Panc1 (cell line): ENCODE measurements at places on chromosomes 4 and X. TPM values are rescaled to one million over a fixed set of nuclear protein-coding genes. Genes with fewer than 3 reads are reported as not detected.

DNA sequence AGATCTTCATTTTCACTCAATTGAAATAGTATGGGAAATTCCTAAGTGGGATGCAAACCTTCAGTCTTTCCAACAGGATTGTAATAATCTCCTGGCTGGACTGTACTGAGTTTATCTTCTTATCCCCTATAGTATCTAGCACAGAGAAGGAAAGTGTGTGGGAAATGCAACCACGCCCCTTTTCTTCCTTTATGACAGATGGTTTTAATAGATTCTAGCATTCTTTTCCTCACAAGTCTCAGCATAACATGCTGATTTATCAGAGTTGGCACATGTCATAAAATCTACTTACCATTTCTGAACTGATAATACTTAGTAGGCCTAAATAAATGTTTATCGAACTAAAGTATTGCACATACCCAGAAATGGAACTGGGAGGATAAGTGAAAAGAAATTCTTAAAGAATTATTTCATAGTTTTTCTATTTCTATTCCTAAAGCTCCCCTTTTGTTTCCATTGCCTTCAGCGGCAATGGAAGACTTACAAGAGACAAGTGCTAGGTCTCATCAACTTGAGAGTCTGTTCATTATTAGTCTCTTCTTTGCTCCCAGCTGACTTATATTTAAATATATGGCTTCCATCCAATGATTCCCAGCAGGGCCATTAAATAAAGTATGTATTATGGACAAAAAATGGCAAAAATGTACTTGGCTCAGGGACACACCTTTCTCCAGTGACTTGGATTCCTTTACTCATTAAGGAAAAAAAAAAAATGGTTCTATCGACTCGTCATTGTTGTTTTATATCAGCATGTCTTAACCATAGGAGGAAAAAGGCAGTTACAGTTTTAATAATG, 484.5 kb downstream of the IL1RAPL1 start:
- no peaks in the 10 kb centered on the region for H3K27me3 ChIP-seq
- H3K27ac ChIP-seq = no peak overlapping the region
- H3K36me3 ChIP-seq = no peaks in the 10 kb centered on the region
- no peak for DNase-seq

- no peak for DNase-seq
- H3K27me3 ChIP-seq = no peaks in the 10 kb centered on the region
- H3K27ac ChIP-seq = no peak overlapping the region
- no peaks in the 10 kb centered on the region for H3K4me1 ChIP-seq
These were observed 430.9 kb downstream of the C4orf33 start for GRCh38 chr4:129526812-129527211.

The FAM47A gene
- not detected for total RNA-seq

The SPACA5 gene
- not detected for total RNA-seq

GRCh38 chr4:40309250-40309774, 25.8 kb upstream of the CHRNA9 start:
- peak overlapping the region; percentile 65 for H3K27ac ChIP-seq
- H3K4me3 ChIP-seq = no peak overlapping the region
- no peaks in the 10 kb centered on the region for H3K36me3 ChIP-seq

- no peaks in the 10 kb centered on the region for H3K36me3 ChIP-seq
- H3K27ac ChIP-seq = no peak overlapping the region
- H3K4me3 ChIP-seq = no peak overlapping the region
- no peak for DNase-seq
These were observed 79.6 kb upstream of the LRPAP1 start for GRCh38 chr4:3611778-3612177.

DNA sequence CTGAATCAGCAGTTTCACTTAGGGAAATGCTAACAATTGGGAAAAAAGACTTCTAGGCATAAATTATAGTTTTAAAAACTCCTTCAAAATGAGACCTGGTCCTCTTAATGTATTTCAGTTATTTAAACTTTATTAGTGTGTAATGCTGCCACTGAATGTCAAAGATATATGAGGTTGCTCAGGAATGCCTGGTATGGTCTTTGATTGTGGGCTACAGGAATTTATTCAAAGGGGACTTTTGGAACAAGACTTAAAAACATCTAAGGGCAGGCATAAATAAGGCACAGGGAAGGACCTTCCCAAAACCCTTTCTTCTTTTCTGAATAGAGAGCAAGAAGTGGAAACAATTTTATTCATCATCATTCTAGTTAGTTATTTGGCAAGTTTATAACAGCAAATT, 439.1 kb downstream of the TLL1 start:
- H3K4me1 ChIP-seq = no peaks in the 10 kb centered on the region
- H3K27me3 ChIP-seq = no peaks in the 10 kb centered on the region
- no peak for DNase-seq
- H3K27ac ChIP-seq = no peak overlapping the region

- no peak overlapping the region for H3K27ac ChIP-seq
- H3K4me3 ChIP-seq = no peak overlapping the region
- no peaks in the 10 kb centered on the region for H3K36me3 ChIP-seq
These were observed 212.3 kb downstream of the NAP1L3 start for GRCh38 chrX:93461060-93461459.

The TCP11X2 gene
- total RNA-seq = not detected

The RGN gene
- total RNA-seq = 3.4 TPM

The FGB gene
- 2.0 TPM for total RNA-seq

DNA sequence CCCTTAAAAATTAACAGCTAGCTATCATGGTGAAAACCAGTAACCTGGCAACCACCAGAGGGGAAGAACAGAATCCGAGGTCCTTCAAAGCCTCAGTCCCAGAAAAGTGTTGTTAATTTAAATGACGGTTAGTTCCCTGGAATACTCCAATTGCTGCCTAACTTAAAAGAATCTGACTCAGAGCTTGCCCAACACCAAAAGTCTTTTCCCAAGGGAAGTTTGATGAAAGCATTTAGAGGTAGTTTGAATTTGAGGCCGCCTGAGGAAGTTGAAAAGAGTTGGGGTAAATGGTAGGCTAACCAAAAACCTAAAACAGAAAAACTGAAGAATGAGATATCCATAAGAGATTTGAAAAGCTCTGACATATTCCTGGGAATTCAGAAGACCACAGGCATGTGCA, 46.6 kb downstream of the IL13RA2 start:
- no peak for DNase-seq
- no peaks in the 10 kb centered on the region for H3K27me3 ChIP-seq
- no peaks in the 10 kb centered on the region for H3K36me3 ChIP-seq

The PAGE2B gene
- not detected for total RNA-seq

DNA sequence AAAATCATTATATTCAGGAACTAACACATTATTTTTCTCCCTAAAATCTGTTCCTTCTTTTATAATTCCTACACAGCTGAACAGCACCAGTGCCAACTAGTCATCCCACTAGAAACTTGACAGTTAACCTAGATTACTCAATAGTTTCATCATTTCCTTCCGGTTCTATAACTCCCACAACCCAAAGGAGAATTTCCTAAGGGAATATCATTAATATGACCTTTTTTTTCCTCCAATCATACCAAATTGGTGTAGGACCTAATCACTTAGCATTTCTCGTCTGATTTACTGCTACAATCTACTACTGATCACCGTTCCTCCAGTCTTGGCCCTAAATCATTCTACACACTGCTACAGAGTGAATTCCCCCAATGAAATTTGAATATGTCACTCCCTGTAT, 45.9 kb downstream of the WDFY3 start:
- no peaks in the 10 kb centered on the region for H3K36me3 ChIP-seq
- DNase-seq = no peak
- no peaks in the 10 kb centered on the region for H3K27me3 ChIP-seq
- H3K4me3 ChIP-seq = no peak overlapping the region
- H3K4me1 ChIP-seq = no peaks in the 10 kb centered on the region

- no peak for DNase-seq
- no peak overlapping the region for H3K4me3 ChIP-seq
- no peaks in the 10 kb centered on the region for H3K27me3 ChIP-seq
- no peaks in the 10 kb centered on the region for H3K36me3 ChIP-seq
- no peaks in the 10 kb centered on the region for H3K4me1 ChIP-seq
These were observed 23.0 kb upstream of the CPLX1 start for GRCh38 chr4:848803-849477.

DNA sequence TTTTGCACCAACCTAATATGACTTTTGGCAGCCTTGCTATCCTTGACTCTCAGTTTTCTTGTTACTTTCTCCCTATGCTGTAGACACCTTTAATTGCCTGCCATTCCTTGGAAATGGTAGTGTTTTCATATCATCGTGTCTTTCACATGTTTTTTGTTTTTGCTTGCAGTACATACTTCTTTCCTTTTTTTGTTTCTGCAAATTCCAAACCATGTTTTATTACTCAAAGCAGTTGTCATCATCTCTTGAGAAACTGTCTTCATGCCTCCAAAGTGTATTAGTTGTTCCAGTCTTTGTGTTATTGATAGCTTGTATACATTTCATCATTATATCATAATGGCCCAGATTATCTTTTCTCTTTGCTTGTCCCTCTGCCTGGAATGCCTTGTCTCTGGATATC, 57.1 kb downstream of the PDLIM5 start:
- no peak overlapping the region for H3K27ac ChIP-seq
- no peak for DNase-seq
- H3K4me3 ChIP-seq = no peak overlapping the region
- H3K4me1 ChIP-seq = no peaks in the 10 kb centered on the region
- H3K36me3 ChIP-seq = no peaks in the 10 kb centered on the region
- no peaks in the 10 kb centered on the region for H3K27me3 ChIP-seq

DNA sequence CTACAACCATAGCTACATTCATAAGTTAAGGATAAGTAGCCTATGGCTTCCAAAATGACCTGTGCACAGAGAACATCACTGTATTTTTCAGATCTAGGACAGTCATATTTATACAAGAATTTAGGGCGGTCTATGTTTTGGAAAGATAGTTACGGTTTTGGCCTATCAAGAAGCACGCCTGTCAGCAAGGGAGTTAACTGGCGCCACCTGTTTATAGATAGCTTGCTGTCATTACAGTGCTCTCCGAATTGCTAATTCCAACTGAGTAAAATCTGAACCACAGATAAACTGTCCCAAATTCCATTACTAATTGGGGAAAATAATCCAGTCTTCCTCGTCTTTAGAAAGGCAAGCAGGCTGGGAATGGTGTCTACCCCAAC, 646 bp downstream of the ABCB7 start:
- H3K4me3 ChIP-seq = peak overlapping the region; percentile 86
- DNase-seq = no peak
- no peaks in the 10 kb centered on the region for H3K27me3 ChIP-seq
- H3K36me3 ChIP-seq = no peaks in the 10 kb centered on the region
- H3K4me1 ChIP-seq = peaks cover 3% of the 10 kb centered on the region; the same call in 1 of the 2 replicates

The TRIM75 gene
- not detected for total RNA-seq

DNA sequence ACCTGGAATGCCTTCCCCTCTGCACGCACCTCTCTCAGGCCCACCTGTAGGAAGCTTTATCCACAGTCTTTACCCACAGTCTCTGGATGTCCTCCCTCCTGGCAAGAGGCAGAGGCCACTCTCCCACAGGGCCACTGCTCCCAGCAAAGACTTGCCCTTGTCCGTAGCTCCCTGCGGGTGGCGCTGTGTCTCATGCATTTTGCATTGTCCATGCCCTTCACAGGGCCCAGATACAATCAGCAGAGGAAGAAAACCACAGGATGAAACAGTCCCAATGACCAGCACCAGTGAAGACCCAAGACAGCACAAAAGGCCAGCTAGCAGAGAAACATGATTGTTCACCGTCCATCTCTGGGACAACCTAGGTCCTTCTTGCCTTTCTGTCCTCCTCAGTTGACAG, 2.1 kb upstream of the NSG1 start:
- no peak overlapping the region for H3K4me3 ChIP-seq
- DNase-seq = no peak
- H3K27ac ChIP-seq = no peak overlapping the region
- peaks cover 2% of the 10 kb centered on the region; the same call in 1 of the 2 replicates for H3K27me3 ChIP-seq
- no peaks in the 10 kb centered on the region; the same call in 1 of the 2 replicates for H3K4me1 ChIP-seq
- H3K36me3 ChIP-seq = no peaks in the 10 kb centered on the region

The MAPK10 gene
- total RNA-seq = 0.85 TPM

- no peak for DNase-seq
- no peaks in the 10 kb centered on the region for H3K36me3 ChIP-seq
- no peaks in the 10 kb centered on the region for H3K27me3 ChIP-seq
- no peaks in the 10 kb centered on the region for H3K4me1 ChIP-seq
These were observed 46.1 kb downstream of the SMAD1 start for GRCh38 chr4:145527773-145528172.

DNA sequence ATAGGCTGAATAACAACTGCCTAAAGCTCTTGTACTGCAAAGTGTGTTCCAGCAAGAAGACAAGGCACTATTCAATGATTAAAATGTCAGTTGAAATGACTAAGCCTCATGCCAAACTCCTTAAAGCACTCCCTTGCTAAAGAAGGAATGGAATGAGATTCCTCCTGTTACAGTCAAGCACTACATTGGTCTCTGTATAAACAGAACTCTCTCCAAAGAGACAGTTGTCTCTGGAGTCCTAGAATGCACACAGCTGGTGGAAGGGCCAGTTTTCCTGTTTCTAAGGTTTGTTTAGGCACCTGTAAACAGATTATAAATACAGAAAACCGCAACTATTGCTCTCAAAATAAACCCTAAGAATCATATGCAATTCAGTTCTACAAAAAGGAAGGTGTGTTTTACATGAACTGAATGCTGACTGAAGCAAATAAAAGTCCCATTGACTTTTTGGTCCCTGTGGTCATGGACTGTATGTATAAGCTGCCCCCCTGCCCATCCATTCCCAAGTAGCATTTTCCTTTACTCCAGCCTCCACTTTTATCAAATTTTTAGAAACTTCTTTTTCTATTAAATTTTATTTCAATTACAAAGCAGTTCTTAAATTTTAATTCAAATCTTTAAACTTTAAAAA, 47.0 kb downstream of the FAT1 start:
- H3K4me3 ChIP-seq = no peak overlapping the region
- peaks cover 80% of the 10 kb centered on the region for H3K4me1 ChIP-seq
- no peaks in the 10 kb centered on the region; the same call in 1 of the 2 replicates for H3K36me3 ChIP-seq
- H3K27me3 ChIP-seq = no peaks in the 10 kb centered on the region

DNA sequence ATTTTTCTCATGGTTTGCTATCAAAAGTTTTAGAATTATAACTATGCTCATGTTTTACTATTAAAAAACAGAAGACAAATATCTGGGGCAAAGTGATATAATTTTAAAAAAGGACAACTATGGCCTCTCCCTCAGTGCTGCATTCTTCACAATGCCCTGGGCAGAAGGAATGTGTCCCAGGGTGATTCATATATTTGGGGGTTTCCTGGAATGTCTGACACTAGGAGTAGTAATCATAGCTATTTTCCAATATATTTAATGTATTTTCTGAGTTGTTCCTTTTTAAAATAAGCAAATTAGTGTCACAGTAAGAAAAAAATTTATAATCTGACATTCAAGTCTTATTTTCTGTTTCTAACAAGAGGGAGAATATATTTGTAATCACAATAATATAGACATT, 281.7 kb downstream of the UNC5C start:
- H3K27ac ChIP-seq = no peak overlapping the region
- H3K27me3 ChIP-seq = no peaks in the 10 kb centered on the region
- DNase-seq = no peak
- no peak overlapping the region for H3K4me3 ChIP-seq
- no peaks in the 10 kb centered on the region for H3K36me3 ChIP-seq

- no peak overlapping the region for H3K4me3 ChIP-seq
- H3K27me3 ChIP-seq = no peaks in the 10 kb centered on the region
- no peak for DNase-seq
- no peaks in the 10 kb centered on the region for H3K36me3 ChIP-seq
These were observed 156.7 kb downstream of the TRIML1 start for GRCh38 chr4:188295899-188296298.
